ENCODE measurements at places on chromosomes 6 and 20.

- DNase-seq, result no peak
Measured at GRCh38 chr6:145839653-145840052, 25.1 kb upstream of the FBXO30 start.

DNA sequence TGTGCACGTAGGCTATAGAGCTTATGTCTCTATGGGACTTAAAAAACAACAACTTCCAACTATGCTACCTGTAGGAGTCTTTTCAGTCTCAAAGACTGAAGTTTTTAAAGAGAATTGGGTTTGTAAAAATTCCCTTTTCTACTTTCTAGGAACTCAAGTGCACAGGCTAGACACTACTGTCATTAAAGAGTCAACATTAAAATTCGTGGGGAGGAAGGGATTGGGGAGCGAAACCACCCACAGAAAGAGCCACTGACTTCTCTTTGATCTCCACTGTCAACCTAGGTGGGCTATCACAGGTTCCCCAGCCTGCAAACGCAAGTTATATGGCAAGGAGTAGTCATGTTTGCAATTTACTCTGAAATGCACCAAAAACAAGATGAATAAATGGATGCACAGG is 37.7 kb downstream of the ADTRP start:
- DNase-seq, result no peak

DNA sequence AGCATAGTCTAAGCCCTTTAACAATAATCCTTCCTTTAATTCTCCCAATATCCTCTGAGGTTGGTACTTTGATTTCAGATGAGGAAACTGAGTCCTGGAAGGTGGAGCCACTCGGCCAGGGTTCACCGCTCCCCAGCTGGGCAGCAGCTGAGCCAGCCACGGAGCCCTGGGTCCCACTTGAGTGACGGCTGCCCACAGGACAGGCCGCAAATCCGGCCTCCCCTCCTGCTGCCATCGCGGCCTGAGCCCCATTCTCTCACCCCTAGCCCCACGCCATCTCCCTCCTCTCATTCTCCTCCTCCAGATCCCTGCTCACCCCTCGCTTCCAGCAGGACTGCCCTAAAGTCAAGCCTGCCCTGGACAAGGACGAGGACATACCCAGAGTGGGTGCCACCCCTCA is 41.4 kb downstream of the AGPAT4 start:
- no peak for DNase-seq

DNA sequence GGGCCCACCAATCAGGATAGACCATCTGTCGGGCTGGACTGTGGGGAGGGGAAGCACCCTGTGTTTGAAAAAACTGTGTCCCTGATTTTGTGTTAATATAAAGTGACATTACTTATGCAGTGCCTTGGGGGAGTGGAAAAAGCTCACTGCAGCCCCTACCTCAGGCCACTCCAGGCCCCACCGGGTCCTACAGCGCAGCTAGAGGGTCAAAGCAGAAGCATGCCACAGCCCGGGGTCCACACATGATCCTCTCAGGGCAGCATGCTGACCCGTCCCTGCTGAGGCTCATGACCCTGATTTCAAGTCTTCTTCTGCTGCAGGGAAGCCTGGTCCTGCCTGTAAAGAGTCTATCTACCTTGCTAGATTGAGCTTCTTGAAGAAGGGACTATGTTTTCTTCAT is 133.0 kb upstream of the PLCB4 start:
- DNase-seq, result no peak

GRCh38 chr6:87706187-87706966 is 4.3 kb upstream of the AKIRIN2 start:
- DNase-seq, result no peak

- DNase-seq, result no peak
Measured at GRCh38 chr6:36378243-36378920, 9.1 kb downstream of the ETV7 start.

DNA sequence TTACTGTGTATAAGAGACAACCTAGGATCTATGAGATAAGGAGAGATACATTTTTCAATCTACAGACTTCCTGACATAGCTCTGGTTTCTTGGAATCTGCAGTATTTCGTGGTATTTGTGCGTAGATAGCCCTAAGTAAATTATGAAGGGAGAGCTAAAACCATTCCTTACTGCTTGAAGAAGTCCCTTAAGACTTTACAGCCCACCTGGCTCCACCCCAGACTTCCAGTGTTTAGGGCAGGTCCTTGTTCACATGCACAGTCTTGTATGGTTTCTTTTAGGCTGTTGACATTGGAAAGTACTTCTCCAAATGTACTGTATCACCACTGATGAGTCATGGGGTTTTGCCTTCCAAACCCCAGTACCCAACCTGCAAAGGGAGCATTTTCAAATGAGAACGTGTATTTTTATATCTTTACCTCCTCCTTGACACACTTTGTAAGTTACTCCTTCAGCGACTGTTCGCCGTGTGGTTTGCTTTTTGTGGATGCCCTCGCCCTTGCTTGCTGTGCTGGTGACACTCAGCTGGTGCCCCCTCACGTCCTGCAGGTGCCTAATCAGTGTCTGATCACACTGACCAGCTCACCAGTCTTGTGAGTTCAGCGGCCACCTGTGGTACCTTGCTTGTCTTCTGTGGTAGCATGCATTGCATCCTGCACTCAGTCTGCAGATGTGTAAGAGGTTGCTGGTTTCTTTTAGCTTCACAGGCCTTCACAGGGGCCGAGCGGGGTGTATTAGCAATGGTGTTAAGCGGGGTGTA is 73.3 kb downstream of the IGF2R start:
- no peak for DNase-seq

GRCh38 chr20:25514747-25515340 is 70.5 kb downstream of the NINL start:
- DNase-seq, result no peak

GRCh38 chr6:138600726-138601125 is 101.4 kb upstream of the NHSL1 start:
- no peak for DNase-seq

- no peak for DNase-seq
Measured at GRCh38 chr6:149452037-149452939, 32.5 kb downstream of the ZC3H12D start.

GRCh38 chr6:108806171-108806570 is 42.1 kb upstream of the ARMC2 start:
- DNase-seq, result no peak

DNA sequence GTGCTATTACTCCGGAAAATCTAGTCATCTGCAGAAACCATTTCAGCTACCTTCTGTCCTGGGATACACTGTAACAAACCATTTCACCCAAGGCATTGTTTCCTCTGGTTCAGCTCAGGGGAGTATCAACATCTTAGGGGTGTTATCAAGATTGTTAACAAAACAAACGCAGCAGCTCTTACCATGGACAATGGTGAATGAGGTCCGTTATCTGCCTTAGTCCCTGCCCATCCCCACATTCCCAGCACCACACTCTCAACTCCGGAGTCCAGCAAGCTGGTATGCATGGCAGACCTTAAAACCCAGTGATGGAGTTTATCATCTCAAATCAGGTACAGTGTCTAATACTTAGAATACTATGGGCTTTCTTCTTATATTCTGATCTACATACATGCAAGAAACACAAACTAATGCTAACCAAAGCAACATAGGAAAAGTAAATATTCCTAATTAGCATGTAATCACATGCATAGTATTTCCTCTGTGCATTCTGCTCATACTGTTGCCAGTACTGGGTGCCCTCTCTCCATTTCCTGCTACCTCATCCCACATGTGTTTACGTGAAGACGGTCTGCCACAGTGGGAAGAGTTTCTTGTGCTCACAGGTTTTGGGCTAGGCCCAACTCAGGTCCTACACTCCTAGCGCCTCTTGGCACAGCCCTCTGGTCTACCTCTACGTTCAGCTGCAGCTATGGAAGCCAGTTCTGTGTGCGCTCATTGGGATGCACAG is 123.9 kb downstream of the DTNBP1 start:
- DNase-seq, result no peak

DNA sequence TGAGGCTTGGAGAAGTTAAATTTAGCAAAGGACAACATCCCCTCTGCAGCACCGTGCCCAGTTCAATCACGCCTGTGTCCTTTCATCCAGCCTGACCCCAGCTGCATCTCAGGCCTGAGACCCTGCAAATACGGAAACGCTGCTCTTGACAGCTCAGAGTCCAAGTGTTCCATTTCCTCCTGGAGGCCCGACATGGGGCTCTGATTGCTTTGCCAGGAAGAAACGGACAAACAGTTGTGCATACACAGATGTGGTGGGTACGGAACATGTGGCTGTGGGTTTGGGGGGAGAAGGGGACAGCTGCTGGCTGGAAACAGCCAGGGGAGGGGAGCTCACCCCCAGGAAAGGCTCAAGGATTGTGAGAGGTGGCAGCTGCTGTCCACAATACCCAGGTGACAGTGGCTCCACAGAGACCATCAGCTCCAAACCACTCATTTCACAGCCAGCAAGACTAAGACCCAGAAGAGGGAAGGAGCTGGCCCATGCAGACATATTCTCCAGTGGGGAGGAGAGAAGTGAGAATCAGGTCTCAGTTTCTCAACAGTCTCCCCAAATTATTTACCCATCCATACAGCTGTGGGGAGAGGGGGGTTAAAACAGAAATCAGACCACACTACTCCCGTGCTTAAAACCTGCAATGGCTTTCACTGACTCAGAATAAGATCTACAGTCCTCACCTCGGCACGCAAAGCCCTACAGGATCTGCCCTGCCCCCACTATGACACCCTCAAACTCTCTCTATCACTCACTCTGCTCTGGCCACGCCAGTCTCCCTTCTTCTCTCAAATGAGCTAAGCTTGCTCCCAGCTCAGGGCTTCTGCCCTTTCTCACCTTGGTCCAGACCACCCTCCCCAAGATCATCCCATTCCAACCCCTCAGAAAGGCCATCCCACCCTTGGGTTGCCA is 89.1 kb downstream of the PREX1 start:
- DNase-seq, result no peak

DNA sequence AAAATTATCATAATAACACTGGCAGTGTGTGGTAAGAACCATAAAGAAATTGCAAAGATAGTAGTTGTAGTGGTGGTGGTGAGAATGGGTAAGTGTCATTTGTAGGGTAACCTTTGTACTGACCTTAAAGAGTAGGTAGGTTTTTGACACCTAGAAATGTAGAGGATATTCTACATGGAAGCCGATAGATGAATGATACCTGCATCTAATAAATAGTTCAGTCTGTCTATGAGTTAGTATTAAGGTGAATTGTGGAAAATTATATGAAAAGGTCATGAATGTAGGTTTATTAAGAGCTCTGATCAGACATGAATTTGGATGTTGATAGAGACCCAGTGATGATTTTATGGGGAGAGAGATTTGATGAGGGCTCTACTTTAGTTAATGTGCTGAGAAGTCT is 78.1 kb downstream of the MYO6 start:
- DNase-seq, result no peak

- DNase-seq, result no peak
Measured at GRCh38 chr6:33411632-33412005, 805 bp downstream of the PHF1 start.

DNA sequence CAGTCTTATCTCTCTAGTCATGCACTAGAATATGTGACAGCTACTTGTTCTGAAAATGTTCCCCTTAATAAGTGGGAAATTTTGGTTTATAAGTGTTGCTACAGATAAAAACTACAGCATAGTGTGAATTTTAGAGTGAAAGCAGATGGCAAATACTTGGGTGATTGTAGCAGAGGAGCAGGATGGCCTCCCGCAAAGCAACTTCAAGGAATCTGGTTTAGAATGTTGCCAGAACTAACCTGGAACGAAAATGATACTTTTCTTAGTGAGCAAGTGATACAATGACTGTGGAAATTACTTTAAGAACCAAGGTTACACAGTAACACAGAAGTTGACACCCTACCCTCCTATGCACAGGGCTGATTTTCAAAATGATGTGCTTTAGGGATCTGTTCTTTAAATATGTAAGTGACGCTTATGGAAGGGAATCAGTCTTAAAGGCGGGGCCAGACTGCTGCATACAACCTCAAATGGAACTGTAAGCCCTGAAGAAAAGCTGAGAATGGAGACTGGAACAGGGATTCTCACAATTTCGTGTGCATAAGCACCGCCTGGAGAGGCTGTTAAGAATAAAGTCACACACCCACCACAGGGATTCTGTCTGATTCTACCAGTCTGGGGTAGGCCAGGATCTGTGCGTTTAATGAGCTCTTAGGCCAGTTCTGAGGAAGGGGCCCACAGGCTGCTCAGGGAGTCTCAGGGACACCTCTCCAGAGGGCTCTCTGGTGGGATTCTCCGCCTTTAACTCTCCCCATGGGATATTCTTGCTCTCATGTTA is 97.9 kb downstream of the FYN start:
- no peak for DNase-seq

GRCh38 chr6:41759905-41760579 is 12.8 kb upstream of the PGC start:
- DNase-seq, result no peak

- DNase-seq, result no peak
Measured at GRCh38 chr20:61942526-61942925, 123.2 kb downstream of the TAF4 start.

- peak; percentile 31 for DNase-seq
Measured at GRCh38 chr20:63774306-63774705, 34.7 kb downstream of the SLC2A4RG start.

DNA sequence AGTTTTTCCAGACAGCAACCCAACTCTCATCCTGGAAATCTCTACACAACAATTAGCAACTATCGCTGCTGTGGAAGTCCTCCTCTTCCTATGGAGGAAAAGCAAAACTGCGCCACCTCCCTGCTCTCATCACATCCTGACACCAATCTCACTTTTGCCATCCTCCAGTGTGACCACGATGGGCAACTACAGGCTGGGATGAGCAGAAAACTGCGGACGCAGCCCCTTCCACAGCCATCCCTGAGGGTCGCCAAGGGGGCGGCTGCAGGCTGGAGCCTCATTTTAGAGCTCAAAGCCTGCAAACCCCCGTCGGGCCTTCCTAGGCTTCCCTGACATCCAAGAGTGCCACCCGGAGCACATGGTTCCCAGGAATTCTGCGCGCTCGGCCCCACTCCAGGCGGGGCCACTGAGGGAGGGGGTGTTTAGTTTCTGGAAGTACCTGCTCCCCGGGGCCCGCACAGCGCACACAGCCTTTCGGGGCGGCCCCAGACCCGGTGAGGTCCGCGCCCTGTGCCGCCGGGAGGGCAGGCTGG is 1.2 kb downstream of the TCFL5 start:
- no peak for DNase-seq

DNA sequence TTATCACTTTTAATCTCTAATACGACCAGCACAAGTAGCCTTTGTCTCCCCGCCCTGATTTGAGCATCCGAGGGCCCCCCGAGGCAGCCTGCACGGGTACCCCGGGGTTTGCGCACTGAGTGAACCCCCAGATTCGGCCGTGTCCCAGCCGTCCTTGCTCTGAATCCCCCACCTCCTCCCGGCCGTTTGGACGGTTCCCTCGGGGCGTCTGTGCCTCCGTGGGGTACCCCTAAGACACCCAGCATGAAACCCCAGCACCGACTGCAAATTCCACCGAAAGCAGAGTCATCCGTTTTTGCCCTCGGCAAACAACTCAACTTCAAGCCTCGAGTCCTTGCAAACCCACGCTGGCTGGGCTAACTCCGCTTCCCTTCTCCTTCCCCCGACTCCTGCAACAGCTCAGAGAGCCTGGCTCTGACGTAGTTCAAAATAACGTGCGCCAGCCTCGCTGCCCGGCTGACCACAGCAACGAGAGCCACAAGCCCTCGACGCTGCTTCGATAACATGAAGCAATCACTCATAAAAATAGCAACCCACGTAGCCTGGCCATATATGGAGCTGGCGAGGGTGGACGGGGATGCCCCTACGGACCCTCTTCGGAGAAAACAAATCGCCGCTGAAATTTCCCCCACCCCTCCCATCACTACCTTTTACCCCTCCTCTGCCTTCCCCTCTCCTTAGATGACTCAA is 764 bp upstream of the SNAP25 start:
- DNase-seq, result peak; percentile 58

GRCh38 chr20:60808003-60808672 is 443.9 kb upstream of the CDH4 start:
- DNase-seq, result no peak

GRCh38 chr6:29466241-29466640 is 9.3 kb downstream of the OR2H1 start:
- no peak for DNase-seq

- DNase-seq, result no peak
Measured at GRCh38 chr6:81821449-81821848, 69.0 kb upstream of the TENT5A start.
